ENCODE measurements at places on chromosomes 11 and 22.

DNA sequence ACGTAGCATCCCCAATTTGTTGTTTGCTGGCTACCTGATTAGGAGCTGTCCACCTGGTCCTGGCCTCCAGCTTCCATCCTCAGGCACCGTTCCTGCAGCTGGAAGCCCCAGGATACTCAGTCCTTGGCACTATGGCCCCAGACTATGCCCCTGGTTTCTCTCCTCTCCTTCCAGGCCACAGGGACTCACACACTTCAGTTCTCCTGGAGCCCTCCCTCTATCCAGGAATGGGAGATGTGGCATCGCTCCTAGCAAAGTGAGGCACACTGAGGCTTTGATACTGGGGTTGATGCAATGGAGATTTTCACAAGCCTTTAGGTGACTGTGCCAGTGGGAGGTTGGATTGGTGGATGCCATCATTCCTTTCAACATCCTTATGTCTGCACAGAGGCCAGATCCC, 142.8 kb upstream of the B3GAT1 start:
- no peak for DNase-seq

- DNase-seq: no peak
Observed at GRCh38 chr11:57095417-57095816, 86.3 kb upstream of the LRRC55 start.

DNA sequence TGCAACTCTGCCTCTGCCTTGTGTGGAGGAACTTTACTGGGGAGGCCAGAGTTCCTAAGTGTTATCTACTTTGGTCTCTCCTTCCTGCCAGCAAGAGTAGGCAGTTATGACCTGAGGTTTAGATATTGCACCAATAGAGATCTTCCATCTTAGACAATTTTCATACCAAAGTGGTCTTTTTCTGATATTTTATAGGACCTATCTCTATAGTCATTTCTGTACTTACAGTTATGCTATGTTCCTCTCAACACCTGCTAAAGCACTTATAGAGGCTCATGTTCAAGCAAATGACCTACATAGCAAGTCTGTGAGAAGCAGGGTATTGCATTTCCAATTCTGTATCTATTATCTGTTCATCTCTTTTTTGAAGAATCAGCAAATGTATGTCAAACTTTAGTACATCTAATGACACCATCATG, 80.8 kb downstream of the HORMAD2 start:
- peak; percentile 67 for DNase-seq

- DNase-seq: peak; percentile 91
Observed at GRCh38 chr22:25747245-25747944, 5.4 kb downstream of the MYO18B start.

- DNase-seq: no peak
Observed at GRCh38 chr11:132072044-132072857, 701.8 kb downstream of the NTM start.

DNA sequence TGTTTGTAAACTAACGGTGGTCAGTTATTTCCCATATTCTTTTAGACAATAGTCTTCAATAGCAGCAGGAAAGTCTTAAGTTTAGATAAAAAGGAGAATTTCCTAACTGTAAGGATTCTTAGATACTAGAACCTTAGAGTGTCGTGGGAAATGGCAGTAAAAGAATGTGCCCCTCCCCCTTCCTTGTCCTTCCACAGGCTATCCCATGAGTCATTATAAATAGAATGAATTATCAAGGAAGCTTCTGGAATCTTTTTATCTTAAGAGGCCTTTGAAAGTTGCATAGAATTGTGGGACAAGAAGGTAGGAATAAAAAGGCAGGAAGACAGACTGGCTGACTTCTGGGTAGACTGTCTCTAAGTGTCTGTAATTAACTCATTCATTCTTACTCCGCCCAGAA, 165.2 kb upstream of the TBCEL start:
- DNase-seq: no peak

GRCh38 chr11:33475993-33476392, 218.8 kb downstream of the HIPK3 start:
- DNase-seq: no peak

- DNase-seq: no peak
Observed at GRCh38 chr11:93249459-93250220, 51.8 kb upstream of the SLC36A4 start.

GRCh38 chr11:96373826-96374225, 15.9 kb downstream of the CCDC82 start:
- no peak for DNase-seq

GRCh38 chr11:2077061-2077802, 62.0 kb downstream of the IGF2 start:
- DNase-seq: no peak

- DNase-seq: no peak
Observed at GRCh38 chr11:64580412-64580811, 10.6 kb upstream of the SLC22A12 start.

DNA sequence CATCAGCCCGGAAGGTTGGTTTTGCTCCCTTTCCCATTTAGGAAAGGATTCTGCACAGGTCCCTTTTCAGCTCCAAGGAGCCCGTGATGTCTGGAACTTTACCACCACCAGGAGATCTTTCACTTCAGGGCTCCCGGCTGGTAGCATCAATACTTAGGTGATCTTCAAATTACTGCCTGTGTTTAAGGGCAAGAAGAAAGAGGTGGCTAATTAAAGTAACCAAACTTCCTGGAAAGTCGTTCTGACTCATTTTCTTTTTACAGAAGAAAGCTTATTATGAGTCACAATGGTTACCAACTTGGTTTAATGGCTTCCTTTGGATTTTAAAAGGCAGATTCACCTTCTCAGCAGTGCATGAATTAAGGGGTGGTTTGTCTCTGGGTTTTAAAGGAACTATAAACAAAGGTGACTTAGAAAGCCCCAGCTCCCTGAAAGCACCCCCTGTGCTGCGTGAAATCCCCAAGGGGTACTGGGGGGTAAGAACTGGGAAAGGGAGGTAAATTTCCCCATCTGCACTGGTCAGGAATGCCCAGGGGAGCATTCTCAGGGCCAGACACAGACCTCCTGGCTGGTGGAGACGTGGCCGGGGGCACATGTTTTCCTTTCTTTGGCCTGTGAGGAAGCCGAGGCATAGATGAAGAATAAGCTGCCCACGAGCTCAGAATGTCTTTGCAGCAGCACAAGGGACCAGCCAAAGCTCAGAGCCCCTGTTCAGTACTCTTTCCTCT, 8.8 kb downstream of the POU2F3 start:
- DNase-seq: peak; percentile 58

- no peak for DNase-seq
Observed at GRCh38 chr11:35723493-35723892, 60.9 kb downstream of the TRIM44 start.

DNA sequence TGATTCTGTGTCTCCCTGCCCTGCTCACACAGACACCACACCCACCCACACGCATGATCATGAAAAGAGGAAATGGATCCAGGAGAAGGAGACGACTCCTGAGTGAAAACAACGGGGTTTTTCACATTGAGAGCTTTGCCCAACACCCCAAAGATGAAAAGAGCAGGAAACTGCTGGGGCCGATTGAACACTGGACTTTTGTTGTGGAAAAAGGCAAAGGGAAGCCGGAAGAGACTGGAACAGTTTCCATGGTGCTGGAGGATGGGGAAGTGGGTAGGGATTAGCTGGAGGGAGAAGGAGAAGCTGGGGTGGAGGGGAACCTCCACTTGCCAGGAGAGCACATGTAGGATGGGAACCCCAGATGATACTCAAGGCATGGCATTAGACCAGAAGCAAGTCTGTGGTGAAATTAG, 5.2 kb upstream of the SLC43A3 start:
- peak; percentile 69 for DNase-seq

DNA sequence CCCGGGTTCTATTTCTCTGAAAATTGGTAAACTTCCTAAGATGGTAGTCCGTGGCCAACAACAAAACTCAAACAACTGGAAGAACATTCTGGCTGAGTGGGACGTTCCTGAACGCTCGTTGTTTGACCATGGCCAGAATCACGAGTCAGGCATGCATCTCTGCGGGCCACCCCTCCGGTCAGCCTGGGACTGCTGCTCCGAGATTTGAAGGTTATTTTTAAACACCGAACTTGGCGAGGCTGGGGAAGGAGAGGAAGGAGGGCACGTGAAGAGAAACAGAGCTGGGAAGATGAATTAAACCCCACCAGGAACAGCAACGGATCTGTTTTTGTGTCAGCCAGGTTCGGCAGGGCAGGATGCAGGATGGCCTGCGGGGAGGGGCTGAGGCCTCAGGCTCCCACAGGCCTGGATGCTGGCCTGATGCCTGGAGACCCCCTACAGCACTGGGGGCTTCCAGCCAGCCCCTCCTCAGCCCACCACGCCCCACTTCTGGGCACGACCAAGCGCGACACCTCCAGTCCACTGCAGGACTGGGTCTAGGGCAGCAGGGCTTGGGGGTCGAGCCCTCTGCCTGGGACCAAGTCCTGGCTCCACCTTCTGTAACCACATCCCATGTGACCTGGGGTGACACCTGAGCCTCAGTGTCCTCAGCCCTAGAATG, 5.1 kb downstream of the SHISAL1 start:
- no peak for DNase-seq

DNA sequence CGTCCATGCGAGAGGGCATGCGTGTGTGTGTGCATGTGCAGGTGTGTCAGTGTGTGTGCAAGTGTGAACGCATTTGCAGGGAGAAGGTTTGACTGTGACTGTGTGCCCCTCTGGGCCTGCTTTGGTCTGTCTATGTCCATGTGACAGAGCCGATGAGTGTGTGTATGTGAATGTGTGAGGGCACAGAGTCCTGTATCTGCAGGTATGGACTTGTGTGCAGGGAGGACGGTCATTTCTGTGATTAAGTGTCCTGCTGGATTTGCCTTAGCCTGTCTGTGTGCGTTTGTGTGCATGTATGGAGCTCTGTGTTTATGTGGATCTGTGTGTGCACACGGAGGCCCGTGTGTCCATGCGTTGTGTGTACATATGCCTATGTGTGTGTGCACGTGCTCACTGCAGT, 5.4 kb downstream of the EMID1 start:
- DNase-seq: no peak

GRCh38 chr11:121570453-121570852, 117.7 kb upstream of the SORL1-AS1 start:
- no peak for DNase-seq

GRCh38 chr11:28110821-28111200, 2.6 kb downstream of the METTL15 start:
- no peak for DNase-seq

- DNase-seq: peak; percentile 87
Observed at GRCh38 chr22:46193898-46194310, 43.6 kb downstream of the PPARA start.

DNA sequence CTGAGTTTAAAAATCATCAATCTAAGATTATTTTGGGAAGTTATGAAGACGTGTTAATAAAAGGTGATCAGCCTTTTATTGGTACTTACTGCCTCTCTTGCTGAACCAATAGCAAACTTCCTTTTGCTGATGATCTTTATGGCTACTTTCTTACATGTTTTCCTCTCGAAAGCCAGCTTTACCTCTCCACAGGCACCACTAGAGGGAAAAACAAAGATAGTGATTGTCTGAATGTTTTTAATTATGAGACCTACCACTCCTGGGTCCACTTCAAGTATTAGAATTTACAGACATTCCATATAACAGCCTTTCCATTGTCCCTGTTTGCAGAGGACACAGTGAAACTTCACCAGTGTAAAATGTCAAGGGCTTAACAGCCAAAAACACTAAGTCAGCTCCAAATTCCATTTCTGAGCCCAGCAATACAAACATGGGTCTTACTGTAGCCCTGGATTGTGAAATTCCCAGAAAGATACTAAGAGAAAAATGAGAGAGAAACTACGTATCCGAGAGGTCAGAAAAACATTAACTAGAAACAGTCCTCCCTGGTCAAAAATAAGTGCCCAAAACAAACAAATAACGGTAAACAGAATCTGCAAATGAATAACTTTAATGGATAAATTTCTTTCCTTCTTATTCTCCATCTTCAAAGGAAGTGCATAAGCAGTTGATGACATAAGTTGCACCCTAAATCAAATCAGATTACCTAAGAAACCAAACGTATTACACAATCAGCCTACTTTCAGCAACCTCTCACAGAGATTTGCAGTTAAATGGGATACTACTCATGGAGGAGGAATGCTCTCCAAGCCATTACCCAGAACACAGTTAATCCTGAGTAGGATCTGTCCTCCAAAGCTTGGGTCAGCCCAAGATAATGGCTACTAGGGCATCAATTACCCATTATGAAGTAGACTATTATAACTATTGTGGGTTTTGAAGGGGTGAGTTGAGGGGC, 29.5 kb downstream of the CHEK2 start:
- DNase-seq: peak; percentile 6

DNA sequence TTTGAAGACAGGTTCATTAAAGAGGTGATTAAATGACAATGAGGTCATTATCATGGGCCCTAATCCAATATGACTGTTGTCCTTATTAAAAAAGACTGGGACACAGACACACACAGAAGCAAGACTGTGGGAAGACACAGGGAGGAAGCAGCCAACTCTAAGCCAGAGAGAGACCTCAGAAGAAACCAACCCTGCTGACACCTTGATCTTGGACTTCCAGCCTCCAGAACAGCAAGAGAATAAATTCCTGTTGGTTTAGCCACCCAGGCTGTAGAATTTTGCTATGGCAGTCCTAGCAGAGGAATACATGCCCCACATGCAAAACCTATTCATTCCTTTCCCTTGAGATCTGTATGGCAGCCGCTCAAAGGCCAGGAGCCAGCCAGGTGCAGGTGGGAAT, 35.6 kb upstream of the CACNG2 start:
- DNase-seq: no peak

DNA sequence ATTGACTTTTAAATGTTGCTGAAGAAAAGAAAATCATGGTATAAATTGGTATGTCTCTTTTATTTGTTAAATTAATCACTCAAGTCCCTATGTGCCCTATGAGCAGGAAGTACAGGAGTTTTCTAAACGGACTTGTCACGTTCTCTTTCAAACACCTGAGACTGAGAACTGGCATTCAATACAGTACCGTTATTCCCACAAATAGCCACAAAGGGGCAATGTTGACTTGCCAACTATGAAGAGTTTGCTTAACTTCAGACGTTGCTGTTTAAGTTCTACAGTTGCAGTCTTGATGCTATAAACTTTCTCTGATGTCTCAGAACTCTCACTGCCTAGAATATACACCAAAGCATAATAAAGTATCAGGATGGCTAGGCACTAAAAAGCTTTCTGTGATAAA, 7.6 kb downstream of the OR56A1 start:
- DNase-seq: peak; percentile 72

Data from OCI-M1 (cell line).